Cortex of kidney (tissue), 1 donor: ENCODE measurements at places on chromosomes 7 and 10.

DNA sequence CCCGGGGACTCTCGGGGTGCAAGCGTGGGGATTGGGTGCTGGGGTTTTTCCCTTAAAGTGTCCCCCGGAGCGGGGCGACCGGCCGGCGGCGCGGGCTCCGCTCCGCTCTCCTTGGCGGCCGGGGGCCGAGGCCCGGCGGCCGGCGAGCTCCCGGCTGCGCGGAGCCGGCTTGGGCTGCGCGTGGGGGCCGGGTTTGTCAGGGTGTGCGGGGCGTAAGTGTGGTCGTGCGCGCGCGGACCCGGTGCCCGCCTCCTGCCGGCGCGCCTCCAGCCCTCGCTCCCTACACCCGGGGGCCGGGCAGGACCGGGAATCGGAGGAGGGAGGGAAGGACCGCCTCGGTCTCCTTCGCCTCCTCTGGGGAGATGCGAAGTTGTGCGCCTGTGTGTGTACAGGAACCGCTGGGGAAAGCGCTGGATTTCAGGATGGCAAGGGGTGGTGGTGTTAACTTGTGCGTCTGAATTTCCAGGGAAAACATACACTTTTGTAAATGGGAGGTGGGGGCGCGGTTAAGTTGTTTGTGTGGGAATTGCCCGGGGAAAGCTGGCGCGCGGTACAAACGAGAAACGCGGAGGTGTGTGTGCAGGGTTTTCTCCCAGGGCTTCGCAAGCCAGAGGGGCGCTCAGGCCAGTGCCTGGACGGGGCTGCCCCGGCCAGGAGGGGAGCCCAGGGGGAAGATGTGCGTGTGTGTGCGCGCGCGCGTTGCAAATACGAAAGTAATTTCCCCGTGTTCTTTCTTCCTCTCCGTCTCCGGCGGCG is 737 bp downstream of the ZMIZ1 start:
- no peak for DNase-seq

DNA sequence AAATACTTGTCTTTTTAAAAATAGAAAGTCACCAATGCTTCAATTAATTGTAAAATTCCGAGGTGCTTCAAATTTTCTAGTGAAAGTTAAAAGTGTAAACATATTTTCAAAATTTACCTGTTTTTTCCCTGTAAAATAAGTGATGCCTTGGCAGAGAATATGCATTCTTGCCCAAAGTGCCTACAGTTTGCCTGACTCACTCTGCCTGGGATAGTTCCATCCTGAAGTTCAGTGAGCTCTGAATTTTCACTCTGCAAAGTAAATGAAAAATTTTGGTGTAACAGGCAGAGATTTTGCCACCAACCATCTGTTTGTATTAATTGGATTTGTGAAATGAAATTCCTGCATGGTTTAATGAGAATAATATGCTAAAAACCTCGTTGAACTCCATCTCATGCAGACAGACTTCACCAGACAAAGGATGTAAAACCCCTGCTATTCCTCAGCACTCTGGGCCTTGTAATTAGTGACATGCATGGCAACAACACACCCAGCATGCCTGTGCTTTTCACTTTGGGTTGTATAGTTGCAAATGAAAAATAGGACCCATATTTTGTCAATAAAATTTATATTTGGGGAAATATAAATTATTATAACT is 117.4 kb upstream of the GNAI1 start:
- no peak for DNase-seq

- no peak for DNase-seq
Measured at GRCh38 chr7:5231116-5231515, 41.1 kb downstream of the WIPI2 start.

DNA sequence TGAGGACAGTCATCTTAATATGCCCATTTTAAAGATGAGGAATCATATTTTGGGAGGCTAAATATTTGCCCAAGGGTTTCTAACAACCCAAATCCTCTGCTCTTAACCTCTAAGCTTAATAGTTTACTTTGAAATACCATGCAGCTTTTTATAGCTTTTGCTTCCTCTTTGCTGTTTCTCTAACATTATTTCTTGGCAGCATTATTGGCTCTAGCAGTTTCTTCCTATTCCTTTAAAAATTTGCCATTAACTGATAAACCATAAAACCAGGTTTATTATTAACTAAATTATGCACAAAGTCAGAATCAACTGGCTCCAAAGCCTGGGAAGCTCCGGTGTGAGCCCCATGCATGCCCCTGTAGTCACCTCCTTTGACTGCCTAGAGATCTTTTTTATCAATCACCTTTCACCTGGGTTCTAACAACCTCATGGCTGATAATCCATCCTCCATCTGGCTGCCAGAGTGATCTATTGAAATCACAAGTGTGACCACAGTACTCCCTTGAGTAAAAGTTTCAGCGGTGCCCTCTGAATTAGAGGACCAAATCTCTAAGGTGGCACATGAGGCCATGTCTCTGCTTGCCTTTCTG is 62.4 kb downstream of the ITGB8 start:
- no peak for DNase-seq

DNA sequence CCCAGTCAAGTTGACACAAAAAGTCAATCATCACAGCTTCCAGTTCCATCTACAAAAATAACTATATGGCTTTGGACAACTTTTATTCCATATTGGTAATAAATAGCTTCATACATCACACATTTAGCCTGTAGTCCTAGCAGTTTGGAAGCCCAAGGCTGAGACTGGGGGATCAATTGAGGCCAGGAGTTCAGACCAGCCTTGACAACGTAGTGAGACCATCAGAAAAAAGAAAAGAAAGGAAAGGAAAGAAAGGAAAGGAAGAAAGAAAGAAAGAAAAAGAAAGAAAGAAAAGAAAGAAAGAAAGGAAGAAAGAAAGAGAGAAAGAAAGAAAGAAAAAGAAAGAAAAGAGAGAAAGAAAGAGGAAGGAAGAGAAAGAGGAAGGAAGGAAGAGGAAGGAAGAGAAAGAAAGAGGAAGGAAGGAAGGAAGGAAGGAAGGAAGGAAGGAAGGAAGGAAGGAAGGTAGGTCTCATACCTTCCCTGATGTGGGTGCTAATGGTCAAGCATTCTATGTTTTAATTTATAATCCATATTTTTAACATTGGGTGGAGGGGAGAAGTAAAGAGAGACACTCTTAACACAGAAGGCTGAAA is 37.8 kb downstream of the CAV1 start:
- DNase-seq, result no peak

DNA sequence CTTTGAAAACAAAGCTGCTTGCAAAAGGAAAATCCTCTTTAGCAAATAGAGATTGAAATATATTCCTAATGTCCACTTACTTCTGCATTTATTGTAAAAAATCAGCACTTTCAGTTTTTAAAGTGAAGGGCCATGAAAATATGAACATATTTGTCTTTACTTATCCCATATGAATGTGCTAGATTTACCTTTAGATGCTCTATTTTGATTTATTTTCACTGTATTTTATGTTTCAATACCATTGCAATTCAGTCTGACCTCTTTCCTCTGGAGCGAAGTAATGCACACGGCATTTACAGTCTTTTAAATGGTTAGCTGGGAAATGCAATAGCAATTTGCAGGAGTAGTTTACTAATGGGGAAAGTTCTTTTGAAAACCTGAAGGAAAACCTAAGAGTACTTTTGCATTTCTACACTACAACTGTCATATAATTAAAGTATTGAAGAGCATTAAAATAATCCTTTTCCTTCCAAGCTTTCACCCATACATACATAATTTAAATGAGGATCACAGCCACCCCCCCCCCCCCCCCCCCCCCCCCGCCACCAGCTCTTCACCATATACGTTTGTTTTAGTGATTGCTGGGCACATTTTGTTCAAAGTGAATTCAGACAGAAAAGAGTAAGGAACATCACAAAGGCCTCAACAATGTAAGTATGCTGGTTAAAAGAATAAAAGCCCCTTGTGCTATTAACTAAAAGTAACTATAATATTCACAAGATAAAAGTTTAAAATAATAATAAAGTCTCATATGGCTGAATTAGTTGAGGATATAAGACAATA is 3.5 kb downstream of the SKIDA1 start:
- no peak for DNase-seq

- DNase-seq, result no peak
Measured at GRCh38 chr10:95196046-95196445, 2.0 kb downstream of the ACSM6 start.

GRCh38 chr10:1544929-1545328 is 192.4 kb downstream of the ADARB2 start:
- no peak for DNase-seq

DNA sequence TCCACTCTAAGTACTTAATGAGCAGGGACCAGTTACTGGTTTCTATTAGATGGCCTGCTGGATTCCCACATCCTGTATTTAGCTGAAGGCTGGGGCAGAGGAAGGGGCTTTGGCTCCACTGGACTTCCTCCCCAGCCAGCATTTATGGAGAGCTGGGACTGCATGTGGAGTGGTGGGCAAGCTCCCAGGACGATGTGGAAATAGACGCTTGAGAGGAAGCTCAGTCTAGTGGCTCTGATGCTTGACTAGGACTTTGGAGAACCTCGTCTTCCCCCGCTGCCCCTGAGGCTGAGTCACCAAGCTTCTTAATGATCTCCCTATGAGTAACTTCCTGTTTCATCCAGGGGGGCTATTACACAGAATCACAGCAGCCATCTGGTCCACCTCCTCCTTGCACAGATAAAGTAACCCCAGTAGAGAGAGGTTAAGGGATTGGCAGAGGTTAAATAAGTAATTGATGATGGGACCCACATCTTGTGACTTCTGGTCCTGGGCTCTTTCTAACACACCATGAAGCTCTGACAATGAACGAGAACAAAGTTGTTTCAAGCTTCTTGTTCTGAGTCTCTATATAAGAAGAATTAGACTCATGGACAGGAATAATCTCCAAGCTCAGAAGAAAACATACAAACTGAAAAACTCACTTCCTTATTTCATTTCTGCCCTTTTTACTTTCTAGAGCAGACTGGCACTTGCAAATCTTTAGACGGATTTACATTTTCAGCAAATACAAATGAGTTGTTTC is 126.2 kb downstream of the PRPF18 start:
- no peak for DNase-seq

- DNase-seq, result no peak
Measured at GRCh38 chr7:7209412-7210050, 27.2 kb downstream of the C1GALT1 start.

GRCh38 chr7:52956379-52956915 is 79.0 kb upstream of the POM121L12 start:
- no peak for DNase-seq
